ENCODE measurements at places on chromosomes 2 and 18. TPM values are rescaled to one million over a fixed set of nuclear protein-coding genes. Genes with fewer than 3 reads are reported as not detected.
A peak's percentile ranks its signal among the peaks of the same experiment; 100 is the strongest.

OST4 gene
- polyA plus RNA-seq = 884 TPM

DNA sequence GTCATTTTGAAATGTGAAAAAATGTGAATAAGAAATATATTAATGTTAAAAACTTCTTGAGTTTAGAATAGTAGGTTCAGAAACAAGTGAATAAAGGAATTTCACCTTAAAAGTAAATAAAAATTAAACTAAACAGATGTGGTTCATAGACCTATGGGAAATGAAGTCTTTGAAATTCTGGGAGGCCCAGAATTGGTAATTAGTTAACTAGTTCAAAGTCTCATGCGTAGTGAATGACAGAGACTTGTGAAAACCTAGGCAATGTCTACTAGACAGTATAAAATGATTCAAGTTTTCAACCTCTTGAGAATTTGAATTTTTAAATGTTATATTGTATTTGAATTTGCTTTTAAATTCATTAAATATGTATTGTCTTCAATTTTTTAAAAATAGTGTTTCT is 32.6 kb upstream of the AAK1 start:
- H3K27ac ChIP-seq = no peak overlapping the region
- H3K36me3 ChIP-seq = no peaks in the 10 kb centered on the region
- H3K4me1 ChIP-seq = no peaks in the 10 kb centered on the region
- DNase-seq = no peak
- no peaks in the 10 kb centered on the region for H3K27me3 ChIP-seq
- no peak overlapping the region for H3K4me3 ChIP-seq

DNA sequence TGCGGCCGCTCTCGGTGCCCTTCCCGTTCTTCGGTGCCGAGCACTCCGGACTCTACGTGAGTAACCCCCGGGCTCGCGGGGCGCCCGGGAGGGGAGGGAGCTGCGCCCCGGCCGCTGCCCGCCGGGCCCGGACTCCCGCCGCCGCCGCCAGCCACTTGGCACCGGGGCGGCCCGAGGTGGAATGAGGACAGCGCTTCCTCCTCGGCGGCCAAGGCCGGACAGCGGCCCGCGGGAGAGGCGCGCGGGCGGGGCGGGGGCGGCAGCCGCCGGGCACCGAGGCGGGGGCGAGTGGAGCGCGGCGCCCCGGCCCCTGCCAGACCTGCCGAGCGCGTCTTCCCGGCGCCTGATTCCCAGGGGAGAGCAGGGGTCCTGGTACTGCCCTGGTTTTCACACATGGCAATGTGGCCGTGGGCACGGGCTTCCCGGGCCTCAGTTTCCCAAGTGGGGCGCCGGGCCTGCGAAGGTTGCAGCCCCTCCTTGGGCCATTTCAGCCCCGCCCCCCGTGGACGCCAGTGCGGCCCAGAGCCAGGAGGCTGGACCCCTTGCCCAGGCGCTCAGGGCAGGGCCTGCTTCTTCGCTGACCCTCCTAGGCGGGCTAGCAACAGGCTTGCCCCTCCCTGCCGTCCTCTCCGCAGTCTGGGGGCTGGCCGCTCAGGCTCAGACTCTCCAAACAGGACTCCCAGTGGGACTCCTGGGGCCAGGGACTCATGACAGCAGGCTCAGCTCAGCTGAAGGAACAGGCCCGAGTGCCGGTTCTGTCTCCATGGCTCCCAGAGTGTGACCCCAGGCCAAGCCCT is 775 bp downstream of the SNED1 start:
- no peaks in the 10 kb centered on the region for H3K36me3 ChIP-seq
- DNase-seq = no peak
- H3K4me1 ChIP-seq = no peaks in the 10 kb centered on the region
- H3K27me3 ChIP-seq = no peaks in the 10 kb centered on the region

GRCh38 chr2:136049991-136050920 is 64.8 kb upstream of the DARS1 start:
- DNase-seq = no peak
- no peaks in the 10 kb centered on the region for H3K36me3 ChIP-seq
- no peak overlapping the region for H3K27ac ChIP-seq
- H3K4me3 ChIP-seq = no peak overlapping the region

GRCh38 chr2:85578243-85579180 is 1.1 kb downstream of the VAMP8 start:
- no peak for DNase-seq
- H3K4me1 ChIP-seq = peaks cover 31% of the 10 kb centered on the region
- H3K27me3 ChIP-seq = no peaks in the 10 kb centered on the region
- H3K4me3 ChIP-seq = peak overlapping the region; percentile 78

Data from naive thymus-derived CD4-positive, alpha-beta T cell (primary cell).